GM23338 (cell line): ENCODE measurements at places on chromosomes 3 and 15. TPM values are rescaled to one million over a fixed set of nuclear protein-coding genes. Genes with fewer than 3 reads are reported as not detected.

The ZNF80 gene
- polyA plus RNA-seq, result not detected in 2 replicates

The FILIP1L gene
- polyA plus RNA-seq, result 1.3 and 1.6 TPM in 2 replicates

The CCRL2 gene
- not detected in 2 replicates for polyA plus RNA-seq

The PCBP4 gene
- 11.8 and 14.1 TPM in 2 replicates for polyA plus RNA-seq

The TPRA1 gene
- polyA plus RNA-seq, result 16.7 and 19.4 TPM in 2 replicates

The IL17RB gene
- 6.4 and 6.9 TPM in 2 replicates for polyA plus RNA-seq

The TNFSF10 gene
- polyA plus RNA-seq, result 0.21 and 0.27 TPM in 2 replicates

The HYAL1 gene
- 1.7 and 2.1 TPM in 2 replicates for polyA plus RNA-seq

The DPPA2 gene
- polyA plus RNA-seq, result 18.9 and 21.5 TPM in 2 replicates

The DNAH12 gene
- not detected in 2 replicates for polyA plus RNA-seq

The REC114 gene
- polyA plus RNA-seq, result not detected in 2 replicates

The CCDC33 gene
- polyA plus RNA-seq, result 2.5 and 2.8 TPM in 2 replicates

The DYNLT2B gene
- 36.7 and 42.7 TPM in 2 replicates for polyA plus RNA-seq
